ENCODE measurements at places on chromosomes 11 and 22.
A peak's percentile ranks its signal among the peaks of the same experiment; 100 is the strongest.

- DNase-seq, result no peak
Observed at GRCh38 chr11:70032470-70032795, 45.7 kb upstream of the ANO1 start.

DNA sequence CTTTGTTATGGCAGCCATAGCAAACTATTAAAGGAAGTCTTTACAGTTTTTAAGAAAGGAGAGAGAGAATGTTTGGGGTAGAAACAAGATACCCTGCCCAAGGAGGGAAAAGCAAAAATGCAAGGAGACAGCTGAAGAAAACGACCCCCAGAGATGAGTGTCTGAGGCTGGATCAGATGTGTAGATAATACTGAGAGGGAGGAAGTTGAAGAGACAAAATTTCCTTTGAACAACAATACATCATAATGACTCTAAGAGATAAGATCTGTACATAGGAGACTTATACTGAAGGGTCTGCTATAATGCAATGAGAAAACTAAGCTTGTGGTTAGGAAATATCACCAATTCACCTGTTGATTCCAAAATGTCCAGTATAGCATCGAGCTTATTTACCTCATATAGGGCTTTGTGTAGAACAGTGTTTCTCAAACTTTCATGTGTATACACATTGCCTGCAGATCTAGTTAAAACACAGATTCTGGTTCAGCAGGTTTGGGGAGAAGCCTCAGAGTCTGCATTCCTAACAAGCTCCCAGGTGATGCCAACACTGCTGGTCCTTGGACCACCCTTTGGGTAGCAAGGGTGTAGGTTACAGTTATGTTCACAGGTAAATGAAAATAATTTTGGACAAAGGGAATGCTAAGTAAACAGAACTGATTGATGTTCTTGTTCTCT, 5.8 kb upstream of the CEP295 start:
- no peak for DNase-seq

GRCh38 chr11:128246810-128247594, 340.4 kb downstream of the ETS1 start:
- DNase-seq, result no peak

- no peak for DNase-seq
Observed at GRCh38 chr11:71438650-71439049, 9.5 kb downstream of the DHCR7 start.

- DNase-seq, result no peak
Observed at GRCh38 chr11:63719987-63720386, 38.7 kb downstream of the RTN3 start.

DNA sequence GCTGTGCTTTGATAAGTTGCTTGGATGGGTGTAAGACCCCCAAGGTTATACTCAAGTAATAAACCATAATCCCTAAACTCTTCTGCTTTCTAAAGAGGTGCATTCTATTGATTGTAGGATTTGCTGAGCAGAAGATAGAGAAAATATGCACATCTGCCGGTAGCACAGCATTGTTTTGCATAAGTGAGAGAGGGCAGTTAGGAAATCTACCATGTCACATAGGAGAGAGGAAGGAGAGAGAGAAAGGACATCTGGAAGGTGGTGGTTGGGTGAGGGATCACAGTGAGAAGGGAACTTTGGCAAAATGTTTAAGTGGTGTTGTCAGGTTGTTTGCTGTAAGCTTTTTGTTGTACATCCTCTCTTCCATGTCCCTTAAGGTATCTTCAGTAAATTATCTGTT, 73.6 kb upstream of the BDNF start:
- DNase-seq, result no peak

DNA sequence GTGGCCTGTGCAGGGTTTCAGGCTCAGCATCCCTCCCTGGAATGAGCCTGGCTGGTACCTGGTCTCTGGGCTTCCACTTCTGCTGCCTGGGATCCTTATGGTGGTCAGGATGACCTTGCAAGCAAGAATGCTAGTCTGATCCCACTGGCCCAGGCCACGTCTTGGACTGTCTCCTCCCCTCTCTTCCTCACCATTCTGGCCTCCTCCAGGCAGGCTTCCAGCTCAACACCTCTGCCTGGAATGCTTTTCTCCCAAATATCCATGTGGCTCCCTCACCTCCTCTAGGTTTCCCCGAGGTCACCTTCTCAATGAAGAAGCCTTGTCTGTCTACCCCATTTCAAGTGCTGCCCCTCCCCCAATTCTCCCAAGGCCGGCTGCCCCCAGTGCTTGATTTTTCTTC, 39.4 kb upstream of the ALX4 start:
- no peak for DNase-seq

DNA sequence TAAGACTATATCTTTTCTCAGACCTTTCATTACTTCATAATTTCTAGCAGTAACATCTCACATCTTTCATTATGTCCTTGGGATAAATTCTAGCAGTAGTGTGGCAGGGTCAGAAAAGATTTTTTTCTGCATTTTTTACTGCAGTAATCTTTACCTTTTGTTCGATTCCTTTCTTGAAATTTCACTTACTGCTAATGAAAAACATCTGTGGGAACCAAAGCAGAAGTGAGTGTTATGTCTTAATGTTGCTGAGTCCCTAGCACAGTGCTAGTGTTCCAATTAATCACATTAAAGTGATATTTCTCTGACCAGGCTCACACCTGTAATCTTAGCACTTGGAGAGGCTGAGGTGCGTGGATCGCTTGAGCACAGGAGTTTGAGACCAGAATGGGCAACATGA, 123.6 kb downstream of the EHF start:
- DNase-seq, result no peak

DNA sequence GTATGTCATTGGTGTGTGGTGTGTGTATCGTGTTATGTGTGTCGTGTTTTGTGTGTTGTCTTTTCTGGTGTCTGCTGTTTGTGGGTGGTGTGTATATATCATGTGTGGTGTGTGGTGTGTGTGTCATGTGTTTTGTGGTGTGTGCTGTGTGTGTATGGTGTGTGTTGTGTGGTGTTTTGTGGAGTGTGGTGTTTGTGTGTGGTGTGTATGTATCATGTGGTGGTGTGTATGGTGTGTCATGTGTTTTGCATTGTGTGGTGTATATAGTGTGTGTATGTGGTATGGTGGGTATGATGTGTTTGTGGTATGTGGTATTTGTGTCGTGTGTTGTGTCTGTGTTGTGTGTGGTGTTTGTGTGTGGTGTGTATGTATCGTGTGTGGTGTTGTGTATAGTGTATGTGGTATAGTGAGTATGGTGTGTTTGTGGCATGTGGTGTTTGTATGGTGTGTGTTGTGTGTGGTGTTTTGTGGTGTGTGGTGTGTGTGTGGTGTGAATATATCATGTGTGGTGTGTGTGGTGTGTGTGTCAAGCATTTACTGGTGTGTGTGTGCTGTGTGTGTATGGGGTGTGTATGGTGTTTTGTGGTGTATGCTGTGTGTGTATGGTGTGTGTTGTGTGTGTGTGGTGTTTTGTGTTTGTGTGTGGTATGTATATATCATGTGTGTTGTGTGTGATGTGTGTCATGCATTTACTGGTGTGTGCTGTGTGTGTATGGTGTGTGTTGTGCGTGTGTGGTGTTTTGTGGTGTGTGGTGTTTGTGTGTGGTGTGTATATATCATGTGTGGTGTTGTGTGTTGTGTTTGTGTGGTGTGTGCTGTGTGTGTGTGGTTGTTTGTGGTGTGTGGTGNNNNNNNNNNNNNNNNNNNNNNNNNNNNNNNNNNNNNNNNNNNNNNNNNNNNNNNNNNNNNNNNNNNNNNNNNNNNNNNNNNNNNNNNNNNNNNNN, 12.7 kb downstream of the PIM3 start:
- peak; percentile 23 for DNase-seq
